ENCODE measurements at places on chromosomes 3 and 15.

DNA sequence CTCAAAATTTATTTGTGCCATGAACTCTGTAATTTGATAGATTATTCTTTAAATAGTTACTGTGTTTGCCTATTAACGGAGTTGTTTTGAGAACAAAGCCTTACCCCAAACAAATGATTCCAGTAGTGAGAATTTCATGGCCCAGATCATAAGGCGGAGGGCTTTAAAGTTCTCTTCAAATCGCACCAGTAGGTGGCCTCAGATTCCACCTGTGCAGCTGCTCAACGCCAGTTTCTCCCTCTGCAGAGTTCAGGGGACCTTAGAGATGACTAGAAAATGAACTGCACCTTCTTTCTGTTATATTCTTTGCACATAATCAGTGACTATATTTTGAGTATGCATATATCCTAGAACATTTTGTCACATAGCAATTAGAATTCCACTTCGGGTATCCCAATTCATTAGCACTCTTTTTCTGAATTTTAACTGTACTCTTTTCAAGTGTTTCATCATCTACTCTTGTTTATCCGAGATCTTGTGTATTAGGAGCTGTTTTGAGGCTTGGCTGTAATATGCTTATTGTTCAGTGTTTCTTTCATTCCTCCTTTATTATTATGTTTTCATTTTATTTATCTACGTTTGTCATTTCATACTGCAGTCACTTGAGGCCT, 232.6 kb upstream of the CHRM5 start:
- DNase-seq = peak; percentile 76

DNA sequence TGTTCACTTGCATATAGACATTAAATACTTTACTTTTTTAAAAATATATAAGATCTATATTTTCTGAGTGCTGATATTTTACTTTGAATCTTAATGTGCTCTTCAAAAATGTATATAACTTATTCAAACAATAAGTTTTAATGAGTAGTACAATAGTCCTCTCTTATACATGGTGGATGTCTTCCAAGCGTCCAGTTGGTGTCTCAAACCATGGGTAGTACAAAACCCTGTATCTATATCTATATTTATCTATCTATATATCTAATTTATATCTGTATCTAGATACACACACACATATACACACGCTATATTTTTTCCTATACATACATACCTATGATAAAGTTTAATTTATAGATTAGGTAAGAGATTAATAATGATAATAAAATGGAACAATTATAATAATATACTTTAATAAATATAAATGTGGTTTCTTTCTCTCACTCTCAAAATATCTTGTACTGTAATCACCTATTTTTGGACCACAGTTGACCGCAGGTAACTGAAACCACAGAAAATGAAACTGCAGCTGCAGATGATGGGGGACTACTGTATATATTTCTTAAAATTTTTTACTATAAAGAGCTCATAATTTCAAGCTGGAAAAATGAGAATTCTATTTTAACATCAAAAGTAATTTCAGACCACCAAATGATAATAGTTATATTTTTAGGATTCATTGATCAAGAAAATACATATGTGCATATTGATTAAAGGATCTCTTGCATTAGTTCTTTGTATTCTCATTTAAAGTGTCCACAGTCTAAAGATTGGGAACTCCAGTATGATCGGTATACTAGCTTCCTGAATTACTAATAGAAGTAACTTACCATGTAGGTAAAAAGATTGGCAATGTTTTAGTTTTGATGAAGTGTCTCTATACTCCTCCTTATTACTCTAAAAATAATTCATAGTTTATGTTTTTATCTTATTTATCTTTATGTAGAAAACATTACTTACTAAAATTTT, 215.1 kb upstream of the MLF1 start:
- no peak for DNase-seq

DNA sequence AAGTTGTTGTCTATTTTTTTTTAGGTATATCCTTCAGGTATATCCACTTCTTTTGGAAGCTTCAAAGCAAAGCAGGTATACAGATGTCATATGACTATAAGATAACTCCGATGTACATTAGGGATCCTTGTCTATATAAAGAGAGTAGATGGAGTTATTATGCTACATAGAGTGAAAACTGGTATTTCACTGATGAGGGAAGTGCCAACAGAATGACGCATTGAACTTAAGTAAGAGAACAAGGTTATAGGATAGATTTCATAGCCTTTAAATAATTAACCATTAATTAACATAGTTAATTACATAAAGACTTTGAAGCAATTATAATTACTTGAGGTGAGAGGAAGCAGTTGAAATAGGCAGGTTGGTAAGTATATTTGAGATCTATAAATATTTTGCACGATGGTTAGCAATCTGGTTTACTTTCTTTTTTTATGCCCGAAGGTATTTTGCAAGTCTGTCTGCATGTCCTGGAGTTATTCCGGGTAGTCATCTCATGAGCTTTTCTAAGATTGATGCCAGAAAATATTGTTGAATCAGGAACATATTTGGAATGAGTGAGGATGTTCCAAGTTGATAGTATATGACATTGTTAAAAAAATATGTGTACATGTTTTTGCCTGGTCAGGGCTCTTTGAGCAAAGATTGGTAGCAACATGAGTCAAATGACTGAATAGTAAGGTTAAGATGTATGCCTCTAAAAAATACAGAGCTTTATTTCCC, 299.5 kb upstream of the KCNMB2 start:
- DNase-seq = no peak

GRCh38 chr3:168806871-168807270, 711.1 kb upstream of the GOLIM4 start:
- no peak for DNase-seq

DNA sequence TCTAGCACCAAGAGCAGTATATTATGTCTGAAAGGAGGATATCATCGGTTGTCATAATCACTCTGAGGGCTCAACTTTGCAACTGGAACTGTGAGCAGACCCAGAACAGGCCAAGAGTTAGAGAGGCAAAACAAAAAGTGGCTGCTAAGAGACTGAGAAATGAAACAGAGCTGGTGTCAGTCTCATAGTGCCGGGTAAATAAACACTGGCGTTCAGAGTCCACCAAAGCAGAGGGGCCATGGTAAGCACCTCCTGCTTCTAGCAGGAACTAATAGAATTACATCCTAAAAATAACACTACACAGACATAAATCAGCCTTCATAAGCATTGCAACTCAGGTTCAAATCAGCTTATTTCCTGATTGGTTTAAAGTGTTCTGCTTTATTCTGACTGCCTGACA, 10.3 kb upstream of the IL12A start:
- DNase-seq = no peak

DNA sequence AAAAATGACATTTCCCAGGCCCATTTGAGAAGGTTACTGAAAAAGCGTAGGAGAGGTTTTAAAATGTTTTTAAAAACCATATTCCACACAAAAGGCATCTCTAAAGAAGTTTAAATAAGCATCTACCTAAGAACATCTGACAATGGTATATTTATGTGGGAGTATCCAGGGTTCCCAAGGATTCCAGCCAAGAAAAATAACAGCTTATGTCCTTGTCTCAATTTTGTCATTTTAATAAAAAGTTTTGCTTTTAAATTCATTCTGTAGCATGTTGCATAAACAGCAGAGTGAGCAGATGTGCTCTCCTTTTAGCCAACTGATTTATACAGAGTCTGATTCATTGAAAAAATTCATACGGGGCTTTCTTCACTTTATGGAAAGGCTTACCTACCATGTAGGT, 129.9 kb downstream of the LRRC3B start:
- DNase-seq = no peak

GRCh38 chr15:68418611-68419161, 13.3 kb downstream of the ITGA11 start:
- peak; percentile 21 for DNase-seq

DNA sequence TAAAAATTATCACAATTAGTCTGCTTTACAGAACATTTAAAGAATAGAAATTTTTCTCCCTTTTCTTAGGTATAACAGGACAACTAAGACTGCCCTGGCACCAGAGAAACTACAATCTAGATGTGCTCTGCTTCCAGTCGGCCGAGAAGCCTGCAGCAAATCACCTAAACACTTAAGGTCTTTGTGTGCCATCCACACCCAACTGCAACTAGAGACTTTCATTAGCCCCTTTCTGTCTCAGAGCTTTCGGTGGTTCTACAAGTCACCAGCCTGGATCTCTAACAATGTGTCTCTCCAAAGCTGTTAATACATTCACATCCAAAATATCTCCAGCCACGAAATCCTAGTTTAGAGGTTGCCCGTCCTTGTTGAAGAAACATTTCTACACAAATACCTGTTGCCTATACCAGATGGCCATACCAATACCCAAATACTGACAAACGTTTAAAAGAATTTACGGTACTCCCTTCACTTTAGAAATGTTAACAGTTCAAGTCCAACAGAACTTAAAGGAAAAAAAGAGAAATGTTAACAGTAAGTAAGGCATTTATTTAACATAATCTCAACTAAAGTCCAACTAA, 6.7 kb downstream of the PRC1 start:
- DNase-seq = no peak

DNA sequence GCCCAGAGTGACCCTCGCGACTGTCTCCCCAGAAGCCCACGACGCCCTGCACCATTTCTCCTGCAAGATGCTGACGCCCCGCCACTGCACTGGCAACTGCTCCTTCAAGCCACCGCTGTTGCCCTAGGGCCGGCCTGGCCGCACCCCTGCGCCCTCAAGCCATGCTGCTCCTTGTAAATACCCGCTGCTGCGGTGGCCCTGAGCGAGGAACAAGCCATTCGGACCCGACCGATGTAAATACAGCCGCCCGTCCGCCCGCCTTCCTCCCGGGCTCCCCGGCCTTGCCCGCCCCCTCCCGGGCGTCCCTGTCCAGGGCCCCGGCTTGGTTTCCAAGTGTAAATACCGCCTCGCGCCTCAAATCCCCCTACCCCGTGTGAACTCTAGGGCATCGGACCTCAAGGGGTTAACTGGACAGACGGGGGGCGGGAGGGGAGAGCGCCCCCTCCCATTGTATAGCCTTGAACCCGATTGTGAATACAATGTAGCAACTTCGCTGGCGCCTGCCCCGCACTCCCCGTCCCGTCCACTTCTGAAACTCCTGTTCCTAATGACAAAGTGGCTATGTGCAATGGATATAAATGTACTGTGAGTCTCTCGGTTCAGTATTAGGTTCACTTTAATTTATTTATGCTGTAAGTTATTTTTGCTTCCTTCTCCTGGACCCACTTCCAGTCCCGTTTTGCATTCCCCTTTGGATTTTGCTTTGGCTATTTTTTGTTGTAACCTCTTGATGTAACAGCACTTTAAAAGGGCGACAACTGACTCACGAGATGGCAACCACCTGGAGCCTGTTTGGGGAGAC, 5.9 kb downstream of the RNU6-1 start:
- DNase-seq = peak; percentile 82

DNA sequence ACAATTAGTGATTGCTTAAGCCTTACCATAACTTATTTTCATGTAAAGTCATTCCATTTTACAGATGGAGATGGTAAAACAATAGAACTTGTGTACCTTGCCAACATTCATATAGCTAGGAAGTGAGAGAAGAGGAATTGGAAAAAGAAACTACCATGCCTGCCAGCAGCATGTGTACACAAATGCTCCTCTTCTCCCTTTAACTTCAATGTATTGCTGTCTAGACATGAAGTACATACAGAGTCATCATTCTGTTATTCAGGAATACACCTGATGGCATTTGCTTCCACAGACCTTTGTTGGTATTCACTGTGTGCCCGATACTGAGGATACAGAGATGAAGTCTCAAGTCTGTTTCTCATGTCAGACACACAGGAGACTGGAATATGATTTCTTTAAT, 7.1 kb upstream of the TMEM207 start:
- no peak for DNase-seq

GRCh38 chr3:78176869-78177268, 1137.0 kb downstream of the ROBO2 start:
- no peak for DNase-seq

DNA sequence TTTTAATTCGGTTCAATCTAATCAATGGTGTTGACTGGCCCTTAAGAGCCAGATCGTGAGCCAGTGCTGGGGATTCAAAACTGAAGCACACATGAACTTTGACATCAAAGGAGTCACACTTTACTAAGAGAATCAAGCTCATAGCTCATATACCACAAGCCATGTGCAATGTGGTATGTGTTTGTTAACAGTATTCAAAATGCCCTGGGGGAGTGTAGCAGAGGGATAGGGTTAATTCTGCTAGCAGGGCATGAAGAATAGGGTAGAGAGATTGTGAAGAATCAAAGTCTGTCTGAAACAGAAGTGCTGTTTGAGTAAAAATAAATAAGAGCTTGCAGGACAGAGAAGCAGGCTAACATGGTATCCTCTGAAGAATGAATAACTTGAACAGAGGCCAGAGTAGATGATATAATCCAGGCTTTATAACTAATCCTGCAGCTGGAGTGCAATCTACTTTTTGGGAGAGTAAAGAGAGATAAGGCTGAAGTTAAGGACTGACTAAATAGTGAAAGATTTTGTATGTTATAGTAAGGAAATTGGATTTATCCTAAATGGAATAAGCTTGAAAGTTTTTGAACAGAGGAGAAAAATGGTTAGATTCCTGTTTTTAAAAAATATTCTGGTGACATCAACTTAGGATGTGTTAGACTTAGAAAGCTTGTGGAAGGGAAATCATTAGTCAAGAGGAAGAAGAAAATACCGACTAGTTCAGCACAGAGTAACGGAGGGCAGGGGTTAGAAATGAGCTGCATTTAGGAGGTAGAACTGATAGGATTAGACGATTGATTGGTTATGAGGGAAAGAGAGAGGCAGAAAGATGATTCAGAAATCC, 292.0 kb downstream of the NFKBIZ start:
- no peak for DNase-seq

- no peak for DNase-seq
These were observed 461.1 kb upstream of the TBL1XR1 start for GRCh38 chr3:177658354-177658753.

GRCh38 chr3:139096670-139097069, 52.0 kb upstream of the PRR23C start:
- DNase-seq = no peak

DNA sequence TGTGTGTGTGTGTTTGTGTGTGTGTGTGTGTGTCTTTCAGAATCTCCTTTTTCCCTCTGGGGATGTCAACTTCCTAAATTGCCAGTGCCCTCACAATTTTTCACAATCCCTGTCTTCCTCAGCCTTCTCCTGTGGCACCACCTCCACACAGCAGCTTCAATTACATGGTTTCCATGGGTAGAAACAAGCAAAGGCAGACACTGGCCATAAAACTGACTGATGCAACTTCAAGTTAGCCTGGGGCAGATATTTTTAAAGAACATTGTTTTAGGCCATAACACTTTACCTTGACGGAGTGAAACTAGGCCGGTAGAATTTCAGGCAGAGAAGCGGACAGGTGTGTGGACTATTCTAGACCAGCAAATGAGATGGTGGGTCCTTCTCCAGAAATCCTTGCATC, 405.8 kb upstream of the SUCLG2 start:
- DNase-seq = no peak

- no peak for DNase-seq
These were observed 196.6 kb downstream of the EBLN2 start for GRCh38 chr3:73258057-73258456.

DNA sequence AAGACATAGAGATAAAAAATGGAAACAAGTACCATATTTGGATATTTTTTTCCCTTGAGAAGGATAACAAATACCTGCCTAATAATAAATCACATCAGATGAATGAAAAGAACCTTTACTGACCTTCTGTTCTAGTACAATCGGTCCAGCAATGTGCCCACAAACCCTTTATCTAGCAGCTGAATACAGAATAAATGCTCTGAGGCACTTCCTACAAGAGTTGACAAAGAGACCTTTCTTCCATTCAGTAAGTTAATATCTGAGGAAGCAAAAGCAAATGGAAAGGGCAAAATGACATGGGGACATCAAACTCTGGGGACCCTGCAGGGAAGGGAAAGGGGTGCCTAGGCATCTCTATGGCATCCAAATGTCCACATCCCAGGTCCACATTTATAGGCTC, 115.8 kb downstream of the NEK10 start:
- DNase-seq = no peak

- DNase-seq = no peak
These were observed 103.4 kb upstream of the P2RY1 start for GRCh38 chr3:152731511-152731910.
